GM12892 (cell line): ENCODE measurements at places on chromosomes 5 and 9.

GRCh38 chr9:5650356-5651105 lies 21.6 kb downstream of the RIC1 start:
- no peak for DNase-seq

- DNase-seq: no peak
Observed at GRCh38 chr9:85016384-85017006, 347.0 kb downstream of the NTRK2 start.

DNA sequence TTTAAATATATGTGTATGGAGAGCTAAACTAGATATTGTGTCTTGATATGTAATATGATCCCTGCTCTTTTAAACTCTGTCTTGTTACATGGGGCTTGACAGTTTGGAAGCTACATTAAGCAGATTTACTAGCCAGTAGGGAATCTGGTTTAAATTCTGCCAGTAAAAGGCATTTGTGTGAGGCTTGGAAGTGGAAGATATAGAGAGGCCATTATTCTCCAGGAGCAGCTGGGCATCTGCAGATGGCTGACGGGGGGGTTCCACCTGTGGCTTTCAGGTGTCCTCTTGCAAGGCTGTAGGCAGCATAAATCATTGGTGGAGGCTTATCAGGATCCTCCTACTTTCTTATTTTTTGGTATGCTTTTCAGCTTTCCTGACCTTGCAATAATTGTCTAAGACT lies 179.1 kb upstream of the FBXL7 start:
- DNase-seq: no peak

DNA sequence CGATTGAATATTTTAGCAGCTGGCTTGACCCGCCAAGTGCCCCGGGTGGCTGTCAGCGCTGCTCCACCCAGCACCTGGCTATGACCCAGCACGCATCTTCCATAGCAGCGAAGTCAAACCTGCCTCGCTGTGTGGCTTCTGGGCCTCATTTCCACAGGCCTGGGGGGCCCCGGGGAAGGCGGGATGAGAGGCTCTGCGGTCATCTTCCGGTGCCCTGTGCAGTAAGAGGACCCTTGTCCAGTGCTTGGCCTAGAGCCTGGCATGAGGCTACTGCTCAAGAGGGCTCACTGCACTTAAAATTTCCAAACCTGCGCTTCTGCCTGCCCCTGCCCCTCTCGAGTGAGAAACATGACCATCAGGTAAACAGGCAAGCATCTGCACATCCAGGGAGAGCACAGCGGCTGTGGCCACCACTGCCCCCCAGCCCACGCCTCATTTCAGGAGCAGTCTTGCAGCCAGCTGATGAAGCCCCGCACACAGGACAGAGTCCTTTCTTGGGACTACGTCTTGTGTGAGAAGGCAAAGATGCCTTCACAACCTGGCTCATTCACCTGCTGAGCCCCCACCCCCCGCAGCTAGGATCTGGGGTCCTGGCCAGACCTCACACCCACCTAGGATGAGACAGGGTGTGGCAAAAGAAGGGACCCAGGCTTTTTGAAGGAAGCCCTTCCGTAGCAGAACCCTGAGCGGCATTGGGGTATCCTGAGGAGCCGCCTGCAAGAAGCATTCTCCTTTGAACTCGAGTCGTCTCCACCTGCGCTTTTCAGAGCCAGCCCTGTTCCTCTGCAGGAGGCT lies 69.5 kb upstream of the UNC5A start:
- DNase-seq: no peak

GRCh38 chr9:92647671-92648473 lies 22.1 kb downstream of the IPPK start:
- DNase-seq: no peak

DNA sequence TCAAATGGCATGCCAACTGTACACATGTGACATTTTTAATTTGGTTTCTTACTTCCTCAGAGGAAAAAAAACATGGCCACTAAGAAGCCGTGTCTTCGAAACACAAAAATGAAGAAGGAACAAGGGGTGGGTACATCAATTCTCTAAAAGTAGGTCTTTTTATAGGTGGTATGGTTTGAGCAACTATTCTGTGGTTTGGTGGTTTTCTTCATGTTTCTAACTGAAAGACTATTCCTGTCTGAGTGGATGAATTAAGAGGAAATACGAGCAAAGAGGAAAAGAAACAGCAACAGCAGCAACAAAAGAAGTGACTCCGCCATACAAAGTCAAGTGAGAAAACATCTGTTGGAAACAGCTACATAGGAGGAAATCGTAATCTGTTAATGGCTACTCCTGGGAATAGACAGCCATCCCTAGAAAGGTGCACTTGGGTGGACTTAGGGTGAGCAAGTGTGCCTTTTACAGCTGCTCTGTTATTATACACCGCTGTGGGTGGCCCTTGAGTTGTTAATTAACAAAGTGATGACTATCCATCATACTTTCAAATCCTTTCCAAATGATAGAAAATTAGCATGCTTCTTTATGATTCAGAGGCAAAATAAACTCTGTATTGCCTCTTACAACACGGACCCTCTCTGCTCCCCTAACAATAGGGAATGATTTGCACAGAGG lies 575.8 kb downstream of the TLE1 start:
- DNase-seq: no peak

DNA sequence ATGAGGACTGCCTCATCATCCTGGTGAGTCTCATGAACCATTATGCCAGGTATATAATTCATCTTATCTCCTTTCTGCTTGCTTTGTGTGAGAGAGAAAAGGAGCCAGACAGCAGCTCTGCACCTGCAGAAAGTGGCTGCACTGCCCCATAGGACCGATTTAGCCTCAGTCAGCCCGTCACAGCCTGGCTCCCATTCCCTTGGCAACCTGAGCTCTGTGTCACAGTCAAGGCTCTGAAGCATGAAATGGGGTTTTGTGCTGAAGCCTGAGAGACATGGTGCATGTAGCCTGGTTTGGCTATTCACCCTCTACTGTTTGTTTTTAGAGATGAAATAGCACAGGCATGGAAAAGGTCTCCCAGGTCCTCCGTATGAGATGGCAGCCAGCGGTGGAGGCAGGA lies 198.3 kb downstream of the KCTD16 start:
- DNase-seq: no peak

DNA sequence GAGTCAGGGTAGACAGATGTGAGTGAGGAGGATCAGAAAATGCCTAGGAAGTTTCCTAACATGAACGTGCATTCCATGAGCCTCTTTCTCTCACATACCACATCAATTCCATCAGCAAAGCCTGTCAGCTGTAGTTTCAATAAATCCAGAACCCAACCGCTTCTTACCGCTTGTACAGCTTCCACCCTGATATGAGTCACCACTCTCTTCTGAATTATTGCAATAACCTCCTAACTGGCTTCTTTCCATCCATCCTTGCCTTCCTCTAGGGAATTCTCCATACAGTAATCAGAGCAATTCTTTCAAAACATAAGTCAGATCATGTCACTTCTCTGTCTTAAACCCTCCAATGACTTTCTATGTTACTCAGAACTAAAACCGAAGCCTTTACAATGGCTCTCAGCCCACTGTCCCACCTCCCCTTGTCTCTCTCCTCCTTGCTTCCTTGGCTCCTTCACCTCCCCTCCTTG lies 8.1 kb upstream of the RAD23B start:
- no peak for DNase-seq

- no peak for DNase-seq
Observed at GRCh38 chr9:95459851-95460517, 56.8 kb downstream of the PTCH1 start.

DNA sequence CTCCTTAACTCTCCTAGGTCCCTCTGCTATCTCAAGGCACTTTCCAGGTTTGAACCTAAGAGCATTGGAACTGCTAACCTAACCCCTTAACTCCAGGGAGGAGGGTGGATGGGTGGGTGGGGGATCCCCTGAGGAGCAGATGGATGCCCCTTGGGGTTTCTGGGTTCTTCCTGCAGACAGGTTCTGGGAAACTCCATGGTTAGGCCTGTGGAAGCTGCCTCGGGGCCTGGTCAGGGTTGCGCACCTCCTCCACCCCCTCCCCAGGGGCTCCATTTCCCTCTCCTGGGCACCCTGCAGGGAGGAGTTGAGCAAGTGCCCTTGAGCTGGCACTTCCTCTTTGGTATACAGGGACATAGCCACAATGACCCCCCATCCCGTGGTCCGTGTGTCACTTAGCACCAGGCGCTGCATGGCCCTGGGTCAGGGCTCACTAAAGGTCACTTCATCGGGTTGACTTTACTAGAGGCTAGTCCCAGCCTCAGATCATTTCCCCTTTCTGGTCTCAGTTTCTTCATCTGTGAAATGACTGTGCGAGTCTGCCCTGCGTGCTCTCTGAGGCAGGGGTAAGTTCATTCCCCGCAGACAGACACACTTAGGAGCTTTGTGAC lies 16.0 kb downstream of the CXXC5 start:
- peak; percentile 78 for DNase-seq

GRCh38 chr5:95327211-95327610 lies 42.3 kb upstream of the MCTP1 start:
- DNase-seq: no peak

DNA sequence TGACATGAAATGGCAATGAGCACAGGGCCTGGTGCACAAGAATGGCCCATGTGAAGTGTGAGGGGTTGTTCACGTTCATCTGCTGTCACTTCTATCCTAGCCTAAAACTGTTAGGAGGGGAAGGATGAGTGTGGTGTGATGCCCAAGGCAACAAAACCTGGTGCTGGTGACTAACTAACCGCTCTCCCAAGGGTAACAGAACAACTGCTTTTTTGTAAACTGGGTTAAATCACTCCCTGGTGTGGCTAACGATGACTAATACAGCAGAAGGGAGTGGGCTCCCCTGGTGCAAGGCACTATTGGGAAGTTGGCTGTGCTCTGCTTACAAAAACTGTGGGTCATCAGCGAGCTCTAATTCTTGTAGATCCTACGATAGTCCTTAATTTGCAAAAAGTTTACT lies 103.2 kb upstream of the VCAN start:
- DNase-seq: no peak

GRCh38 chr9:5543875-5544702 lies 33.8 kb downstream of the PDCD1LG2 start:
- DNase-seq: no peak

GRCh38 chr5:102893942-102894341 lies 138.8 kb downstream of the PAM start:
- DNase-seq: no peak

DNA sequence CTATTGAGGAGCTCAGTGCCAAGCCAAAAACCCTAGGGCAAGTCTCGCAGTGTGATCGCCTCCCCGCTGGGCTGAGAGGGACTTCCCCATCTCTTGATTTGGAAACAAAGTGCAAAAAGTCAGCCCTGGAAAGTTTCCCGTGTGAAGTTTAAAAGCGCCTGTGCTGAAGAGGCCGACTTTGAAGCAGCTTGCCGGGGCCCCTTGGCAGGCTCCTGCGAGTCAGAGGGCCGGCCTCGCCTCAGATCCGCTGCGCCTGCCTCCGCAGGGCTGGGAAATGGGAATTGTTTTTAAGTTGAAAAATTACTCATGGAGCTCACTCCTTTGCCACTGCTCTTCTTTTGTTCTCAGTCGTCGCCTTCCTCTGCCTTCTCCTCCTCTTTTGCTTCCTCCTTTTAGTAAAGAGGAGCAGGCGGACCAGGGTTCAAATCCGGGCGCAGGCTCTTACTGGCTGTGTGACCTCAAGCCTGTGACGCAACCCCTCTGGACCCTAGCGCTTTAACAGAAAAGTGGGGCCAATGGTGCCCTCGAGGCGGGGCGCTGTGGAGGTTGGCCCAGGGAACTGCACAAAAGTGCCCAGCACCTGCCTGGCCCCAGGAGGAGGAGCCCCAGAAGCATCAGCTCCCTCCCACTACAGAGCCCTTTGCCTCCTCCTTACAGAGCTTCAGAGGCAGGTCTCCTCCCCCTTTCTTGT lies 14.7 kb upstream of the LHX2 start:
- no peak for DNase-seq

DNA sequence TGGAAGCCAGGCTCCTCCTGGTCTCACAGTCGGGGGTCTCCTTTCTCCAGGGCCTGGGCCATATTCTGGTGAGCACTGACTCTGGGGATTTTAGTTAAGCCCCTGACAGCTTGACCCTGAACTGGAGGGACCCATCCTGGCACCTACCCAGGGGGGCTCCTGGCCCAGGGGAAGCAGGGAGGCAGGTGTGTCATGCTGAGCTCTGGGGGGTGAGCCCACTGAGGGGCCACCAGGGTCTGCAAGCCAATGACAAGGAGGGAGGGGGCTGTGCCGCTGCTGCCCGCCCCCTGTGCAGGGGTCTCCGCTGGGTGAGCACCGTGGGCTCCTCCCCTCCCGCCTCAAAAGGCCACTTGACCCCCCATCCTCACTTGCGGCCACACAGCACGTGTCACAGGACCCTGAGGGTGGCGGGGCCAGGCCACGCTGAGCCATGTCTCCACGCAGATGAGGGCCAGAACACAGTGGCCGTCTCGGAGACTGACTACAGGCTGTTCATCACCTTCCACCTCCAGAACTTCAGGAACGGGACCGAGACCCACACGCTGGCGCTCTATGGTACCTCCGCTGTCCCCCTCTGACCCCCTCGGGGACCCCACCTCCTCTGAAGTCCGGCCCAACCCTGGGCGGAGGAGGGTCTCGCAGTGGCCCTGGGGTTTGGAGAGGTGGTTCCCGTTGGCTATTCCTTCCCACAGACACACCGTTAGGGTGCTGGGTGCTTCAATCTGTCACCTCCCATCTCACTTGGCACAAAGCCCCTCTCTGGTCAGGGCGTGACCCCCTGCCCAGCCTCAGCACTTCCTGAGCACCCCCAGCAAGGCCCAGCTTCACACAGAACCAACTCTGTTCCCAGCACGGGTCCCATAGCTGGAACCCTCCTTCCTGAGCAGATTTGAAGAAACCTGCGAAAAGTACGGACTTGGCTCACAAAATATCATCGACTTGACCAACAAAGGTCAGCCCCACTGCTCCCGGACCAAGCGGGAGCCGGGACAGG lies 2.0 kb downstream of the LCN9 start:
- no peak for DNase-seq

GRCh38 chr9:134710271-134710540 lies 68.6 kb downstream of the COL5A1 start:
- no peak for DNase-seq

GRCh38 chr5:42636425-42636824 lies 120.2 kb upstream of the CCDC152 start:
- DNase-seq: no peak

- DNase-seq: no peak
Observed at GRCh38 chr9:104361207-104361606, 142.9 kb upstream of the OR13F1 start.

- no peak for DNase-seq
Observed at GRCh38 chr5:4374866-4375265, 765.3 kb upstream of the ADAMTS16 start.

DNA sequence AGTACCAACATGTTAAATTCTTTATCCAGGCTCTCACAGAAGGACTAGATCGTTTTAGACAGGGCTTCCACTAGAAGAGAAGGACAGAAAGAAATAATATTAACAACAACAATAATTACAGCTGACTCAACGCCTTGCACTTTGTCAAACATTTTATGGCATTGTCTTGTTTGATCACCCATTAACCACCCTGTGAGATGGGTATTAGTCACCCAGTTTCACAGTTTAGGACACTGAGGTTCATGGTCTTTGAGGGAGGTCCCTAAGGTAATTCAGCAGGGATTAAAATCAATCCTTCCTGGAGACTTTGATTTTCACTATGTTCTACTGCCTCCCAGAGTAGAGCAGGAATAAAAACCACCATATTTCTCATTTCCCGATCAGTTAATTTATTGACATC lies 51.4 kb upstream of the BNC2 start:
- no peak for DNase-seq
